Stimulated activated CD8-positive, alpha-beta memory T cell treated with anti-CD3 and anti-CD28 coated beads, Interleukin-4, amount 100 ng/mL, for 1 hour (primary cell): ENCODE measurements at places on chromosomes 5 and 9.

GRCh38 chr5:180799902-180800801 lies 2.5 kb downstream of the MGAT1 start:
- no peak for DNase-seq

DNA sequence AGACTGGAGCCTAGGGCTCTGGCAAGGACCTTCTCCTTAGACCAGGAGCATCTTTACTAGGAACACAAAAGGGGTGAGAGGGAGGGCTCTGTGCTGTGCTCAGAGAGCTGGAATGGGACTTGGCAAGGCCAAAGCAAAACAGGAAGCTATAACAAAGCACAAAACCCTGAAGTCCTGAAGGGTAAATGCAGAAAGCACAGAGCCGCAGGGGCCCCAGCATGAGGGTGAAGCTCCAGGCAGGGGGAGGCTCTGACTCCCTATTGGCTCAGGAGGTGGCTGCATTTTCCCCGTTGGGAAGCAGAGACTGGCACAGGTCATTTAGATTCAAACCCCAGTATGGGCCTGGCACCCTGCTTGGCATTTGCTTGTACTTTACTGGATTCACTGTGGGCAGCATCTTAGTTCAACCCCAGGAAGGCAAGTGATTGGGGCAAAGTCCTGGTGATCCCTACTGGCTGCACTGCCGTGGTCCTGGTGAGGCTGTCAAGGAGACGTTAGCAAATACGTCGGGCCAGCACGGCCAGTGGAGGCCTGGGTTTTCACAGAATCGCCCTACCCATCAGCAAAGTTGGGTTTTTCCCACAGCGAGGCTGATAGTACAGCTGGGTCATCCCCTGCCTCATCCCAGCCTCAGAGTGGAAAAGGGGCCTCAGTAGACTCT lies 46.3 kb downstream of the GGTA1 start:
- no peak for DNase-seq

- no peak for DNase-seq
Measured at GRCh38 chr5:88872971-88873370, 10.0 kb downstream of the MEF2C start.

DNA sequence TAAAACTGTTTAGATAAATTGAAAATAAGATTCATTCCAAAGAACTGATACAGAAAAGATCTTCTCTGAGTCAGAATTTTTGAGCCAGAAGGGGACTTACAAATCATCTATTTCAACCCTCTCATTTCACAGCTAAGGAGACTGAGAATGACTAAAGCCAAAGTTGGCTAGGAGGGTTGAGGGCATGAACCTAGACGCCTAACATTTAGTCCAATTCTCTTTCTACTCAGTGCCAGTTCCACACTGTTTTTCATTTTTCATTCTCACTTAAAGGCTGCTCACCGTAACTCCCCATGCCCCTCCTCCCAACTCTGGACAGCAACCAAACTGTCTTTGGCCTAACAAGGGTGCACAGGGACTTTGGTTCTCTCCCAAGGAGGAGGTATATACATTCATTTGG lies 364.0 kb downstream of the NDUFS4 start:
- no peak for DNase-seq

DNA sequence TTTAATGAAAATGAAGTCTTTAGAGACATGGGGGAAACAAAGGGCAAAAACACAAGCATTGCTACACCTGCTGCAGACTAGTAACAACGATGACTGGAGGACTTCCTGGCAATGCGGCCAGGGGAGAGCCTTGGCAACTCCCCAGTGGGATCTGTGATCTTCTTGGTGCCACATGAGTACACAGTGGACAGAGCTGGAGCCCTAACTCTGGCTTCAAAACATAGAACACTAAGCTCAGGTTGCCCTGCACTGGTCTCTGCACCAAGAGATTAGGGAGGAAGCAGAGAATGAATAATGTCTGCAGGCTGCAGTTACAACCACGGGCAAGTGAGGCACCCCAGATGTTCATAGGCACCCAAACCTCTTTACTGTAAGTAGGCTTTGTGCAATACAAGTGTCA lies 91.1 kb downstream of the MRPS27 start:
- no peak for DNase-seq

GRCh38 chr5:38669361-38669880 lies 113.0 kb upstream of the LIFR start:
- DNase-seq: no peak

- DNase-seq: no peak
Measured at GRCh38 chr9:106156465-106156864, 462.1 kb downstream of the TMEM38B start.

- DNase-seq: no peak
Measured at GRCh38 chr5:122846051-122846550, 688 bp downstream of the SNX24 start.

DNA sequence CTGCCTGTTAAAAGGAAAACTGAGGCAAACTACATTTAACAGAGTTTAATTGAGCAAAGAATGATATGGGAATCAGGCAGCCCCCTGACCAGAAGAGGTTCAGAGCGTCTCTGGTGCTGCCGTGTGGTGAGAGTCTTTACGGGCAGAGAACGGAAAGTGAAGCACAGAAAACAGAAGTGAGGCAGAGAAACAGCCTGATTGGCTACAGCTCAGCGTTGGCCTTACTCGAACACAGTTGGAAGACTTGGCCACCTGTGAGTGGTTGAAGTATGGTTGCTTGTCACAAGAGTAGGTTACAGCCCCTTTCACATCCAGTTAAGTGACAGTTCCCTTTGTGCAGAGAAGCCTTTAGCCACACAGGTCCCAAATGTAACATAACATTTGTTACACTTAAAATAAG lies 16.9 kb upstream of the FBP1 start:
- no peak for DNase-seq

GRCh38 chr5:155471027-155471426 lies 457.5 kb downstream of the KIF4B start:
- DNase-seq: no peak
